Dermis lymphatic vessel endothelial cell (primary cell): ENCODE measurements at places on chromosomes 6 and 20. TPM values are rescaled to one million over a fixed set of nuclear protein-coding genes. Genes with fewer than 3 reads are reported as not detected.

The AIF1 gene
- 0.17 TPM in 1 of 2 replicates, not detected in the other for total RNA-seq

The PNLDC1 gene
- total RNA-seq = not detected in 2 replicates

The OR12D3 gene
- not detected in 2 replicates for total RNA-seq

The XKR7 gene
- under 0.01 TPM in 1 of 2 replicates, not detected in the other for total RNA-seq

The CRISP2 gene
- not detected in 2 replicates for total RNA-seq

The TRIM40 gene
- not detected in 2 replicates for total RNA-seq

The HEY2 gene
- total RNA-seq = under 0.01 and 0.09 TPM in 2 replicates

The PPP1R14C gene
- not detected in 2 replicates for total RNA-seq

The PHF3 gene
- total RNA-seq = 53.1 and 62.4 TPM in 2 replicates

The MYO6 gene
- total RNA-seq = 26.5 and 46.5 TPM in 2 replicates

The EFCAB8 gene
- total RNA-seq = under 0.01 and 0.09 TPM in 2 replicates

The MCCD1 gene
- total RNA-seq = not detected in 2 replicates

The HLA-DOA gene
- total RNA-seq = not detected in 2 replicates

The NT5DC1 gene
- 3.9 and 5.7 TPM in 2 replicates for total RNA-seq

The MYB gene
- under 0.01 TPM in 1 of 2 replicates, not detected in the other for total RNA-seq
